ENCODE measurements at places on chromosomes 7 and 10.

DNA sequence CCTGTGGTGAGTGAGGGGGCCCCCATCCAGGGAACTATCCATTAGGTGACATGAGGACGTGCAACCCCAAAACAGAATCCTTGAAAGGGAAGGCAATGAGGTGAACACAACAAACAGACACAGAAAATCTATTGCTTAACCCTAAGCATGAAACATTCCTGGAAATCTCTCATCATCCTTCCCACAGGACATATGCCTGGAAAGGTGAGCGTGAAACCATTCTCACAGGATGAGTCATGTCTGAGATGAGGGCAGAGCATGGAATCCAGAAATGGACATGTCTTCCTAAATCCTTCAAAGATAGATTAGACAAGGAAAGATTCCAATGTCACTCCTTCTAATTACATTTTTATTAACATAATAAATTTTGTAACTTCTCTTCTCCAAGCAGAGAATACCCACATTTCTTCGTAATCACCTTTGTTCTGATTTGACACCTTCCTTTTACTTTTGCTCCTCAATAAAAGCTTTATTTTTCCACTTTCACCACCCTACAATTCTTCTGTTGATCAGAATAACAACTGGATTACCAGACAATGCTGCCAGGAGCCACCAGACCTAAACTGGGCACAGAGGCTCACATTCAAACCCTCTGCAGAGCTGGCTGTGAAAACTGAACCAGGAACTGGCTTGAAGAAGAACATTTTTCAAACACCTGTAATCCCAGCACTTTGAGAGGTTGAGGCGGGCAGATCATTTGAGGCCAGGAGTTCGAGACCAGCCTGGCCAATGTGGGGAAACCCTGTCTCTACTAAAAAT lies 67.2 kb downstream of the COBL start:
- DNase-seq = no peak

DNA sequence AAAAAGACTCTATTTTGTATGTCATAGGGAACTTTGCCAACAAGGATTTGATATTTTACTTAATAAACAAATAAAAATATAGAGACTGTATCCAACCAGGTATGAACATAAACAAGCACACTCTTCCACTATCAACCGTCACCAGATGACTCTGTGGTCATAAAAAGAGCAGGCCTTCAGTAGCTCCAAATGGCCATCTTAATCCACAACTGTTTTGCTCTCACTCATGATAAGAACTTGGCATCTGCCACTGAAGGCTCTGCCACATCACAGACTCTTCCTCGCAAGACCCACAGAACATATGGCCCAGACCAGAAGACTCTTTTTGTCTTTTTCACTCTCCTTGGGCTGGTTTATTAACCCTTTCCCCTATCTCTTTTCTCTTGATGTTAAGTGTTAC lies 98.7 kb upstream of the POM121L12 start:
- DNase-seq = no peak

DNA sequence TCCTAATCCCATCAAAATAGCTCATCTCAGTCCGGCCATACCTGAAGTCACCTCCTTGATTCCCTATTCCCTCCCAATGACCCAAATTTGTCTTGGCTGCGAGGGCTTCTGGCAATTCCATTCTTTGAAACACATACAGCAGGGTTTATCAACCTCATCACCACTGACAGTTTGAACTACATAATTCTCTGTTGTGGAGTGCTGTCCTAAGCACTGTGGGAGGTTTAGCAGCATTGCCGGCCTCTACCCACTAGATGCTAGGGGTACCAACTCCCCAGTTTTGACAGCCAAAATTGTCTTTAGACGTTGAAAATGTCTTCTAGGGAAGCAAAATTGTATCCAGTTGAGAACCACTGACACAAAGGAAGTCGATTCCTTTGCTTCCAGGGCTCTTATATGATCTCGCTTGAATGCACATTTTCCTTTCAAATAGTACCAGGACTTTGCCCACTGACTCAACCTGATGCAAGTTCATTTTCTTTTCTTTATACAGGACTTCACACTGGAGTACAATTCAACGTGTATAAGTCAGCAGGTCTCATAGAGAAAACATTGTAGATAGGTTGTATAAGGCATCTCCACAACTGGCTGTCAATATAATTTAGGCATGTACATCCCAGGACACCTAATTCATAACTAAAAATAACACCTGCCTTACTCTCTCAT lies 133.3 kb downstream of the STRA8 start:
- DNase-seq = no peak

DNA sequence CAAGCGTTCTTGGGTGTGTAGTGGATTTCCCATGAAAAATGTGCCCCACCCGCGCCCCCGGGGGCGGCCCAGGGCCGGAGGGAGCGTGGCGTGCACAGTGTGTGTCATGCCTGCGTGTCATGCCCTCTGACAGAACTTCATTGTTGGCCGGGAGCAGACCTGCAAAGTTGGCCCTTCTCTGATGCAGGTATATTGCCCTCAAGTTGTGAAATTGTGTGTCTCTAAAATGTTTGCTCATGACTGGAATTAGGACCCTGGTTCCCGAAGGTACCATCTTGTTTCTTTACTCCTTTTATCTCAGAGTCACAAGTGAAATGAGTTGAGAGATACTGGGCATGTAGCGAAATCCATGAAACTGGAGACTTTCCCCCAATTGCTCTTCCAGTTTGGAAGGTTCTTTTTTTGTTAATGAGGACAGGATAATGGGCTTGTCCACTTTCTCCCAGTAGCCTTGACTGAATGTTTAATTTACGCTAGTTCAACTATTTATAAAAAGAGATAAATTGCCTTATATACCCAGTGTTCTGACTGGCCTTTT lies 26.2 kb downstream of the ADK start:
- DNase-seq = no peak

DNA sequence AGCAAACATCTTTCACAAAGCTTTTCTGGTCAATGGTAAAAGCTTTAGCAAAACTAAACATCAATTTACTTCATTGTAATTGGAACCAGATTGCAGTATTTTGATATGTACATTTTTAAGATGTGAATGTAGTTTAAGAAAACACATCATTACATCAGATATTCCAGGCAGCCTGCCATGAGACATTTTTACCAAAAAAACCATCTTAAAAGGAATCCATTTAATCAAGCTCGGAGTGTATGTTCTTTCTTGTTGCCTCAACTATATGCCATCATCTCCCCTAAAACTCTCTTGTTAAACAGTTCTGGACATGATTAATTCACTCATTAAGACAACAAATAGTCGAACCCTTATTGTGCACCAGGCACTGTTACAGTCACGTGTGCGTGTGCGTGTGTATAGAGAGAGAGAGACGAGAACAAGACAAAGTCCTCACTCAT lies 97.5 kb downstream of the UBE2H start:
- DNase-seq = no peak

- no peak for DNase-seq
Measured at GRCh38 chr10:114859222-114859621, 37.6 kb downstream of the FHIP2A start.

- DNase-seq = no peak
Measured at GRCh38 chr7:132395361-132395760, 180.9 kb downstream of the PLXNA4 start.

GRCh38 chr7:115037128-115037802 lies 115.4 kb downstream of the MDFIC start:
- no peak for DNase-seq

Data from activated CD4-positive, CD25-positive, alpha-beta regulatory T cell (primary cell).